Osteocyte (in vitro differentiated cells): ENCODE measurements at places on chromosomes 2 and 18.

DNA sequence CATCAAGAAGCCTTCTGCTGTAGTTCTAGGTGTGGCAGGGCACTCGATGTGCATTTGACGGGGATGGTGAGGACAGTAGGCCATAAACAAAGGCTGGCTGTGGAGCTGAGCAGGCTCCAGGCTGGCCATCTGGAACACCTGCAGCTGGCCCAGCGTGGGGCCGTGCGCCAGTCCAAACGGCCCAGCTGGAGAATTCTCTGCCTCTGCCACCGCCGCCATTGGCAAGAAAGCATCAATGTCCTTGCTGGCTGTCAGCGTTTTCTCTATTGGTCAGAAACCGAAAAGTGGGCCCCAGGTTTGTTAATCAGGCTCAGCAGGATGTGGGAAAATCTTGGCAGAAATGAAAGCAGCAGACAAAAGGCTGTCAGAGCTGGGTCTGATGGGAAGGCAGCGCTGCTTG is 24.0 kb upstream of the CTIF start:
- no peak for DNase-seq

GRCh38 chr2:65158557-65158956 is 28.7 kb upstream of the RAB1A start:
- DNase-seq, result no peak

DNA sequence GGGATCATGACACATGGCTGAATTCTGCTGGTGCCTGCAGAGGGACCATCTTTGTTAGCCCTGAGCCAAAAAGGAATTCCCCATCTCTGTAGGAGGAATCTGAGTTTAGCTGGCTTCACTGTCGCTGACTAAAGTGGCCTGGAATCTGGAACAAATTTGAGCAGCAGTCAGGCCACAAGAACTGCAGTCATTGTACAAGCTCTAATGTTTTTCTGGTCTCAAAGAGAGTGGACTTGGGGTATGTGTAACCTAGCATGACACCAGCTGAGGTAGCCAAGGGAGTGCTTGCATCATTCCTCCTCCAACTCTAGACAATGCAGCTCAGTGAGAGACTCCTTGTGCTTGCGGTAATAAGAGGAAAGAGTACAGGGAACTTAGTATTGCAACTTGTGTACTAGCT is 539.1 kb upstream of the LRRTM4 start:
- no peak for DNase-seq

- no peak for DNase-seq
Observed at GRCh38 chr2:10221976-10222870, 80.5 kb upstream of the HPCAL1 start.

DNA sequence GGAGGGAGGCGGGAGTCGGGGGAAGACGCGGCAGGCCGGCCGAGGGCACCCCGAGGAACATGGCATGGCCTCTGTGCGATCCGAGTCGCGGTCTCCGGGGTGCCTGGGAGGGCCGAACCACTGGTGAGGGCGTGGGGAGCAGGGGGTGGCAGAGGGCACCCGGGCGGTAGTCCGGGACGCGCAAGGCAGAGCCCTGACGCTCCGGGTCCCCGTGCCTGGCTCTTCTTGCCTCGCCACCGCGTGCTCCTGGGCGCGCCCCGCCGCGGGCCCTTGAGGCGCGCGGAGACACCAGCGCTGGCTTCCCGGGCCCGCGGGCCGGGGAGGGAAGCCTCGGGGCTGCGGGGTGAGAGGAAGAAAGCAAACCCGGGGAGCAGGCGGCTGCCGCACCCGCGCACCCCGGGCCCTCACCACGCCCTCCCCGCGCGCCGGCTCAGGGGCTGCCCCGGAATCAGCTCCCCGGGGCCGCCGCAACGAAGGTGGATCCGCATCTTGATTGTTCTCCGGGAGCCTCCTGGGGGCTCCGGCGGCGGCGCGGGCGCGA is 4.3 kb downstream of the SOX11 start:
- no peak for DNase-seq

DNA sequence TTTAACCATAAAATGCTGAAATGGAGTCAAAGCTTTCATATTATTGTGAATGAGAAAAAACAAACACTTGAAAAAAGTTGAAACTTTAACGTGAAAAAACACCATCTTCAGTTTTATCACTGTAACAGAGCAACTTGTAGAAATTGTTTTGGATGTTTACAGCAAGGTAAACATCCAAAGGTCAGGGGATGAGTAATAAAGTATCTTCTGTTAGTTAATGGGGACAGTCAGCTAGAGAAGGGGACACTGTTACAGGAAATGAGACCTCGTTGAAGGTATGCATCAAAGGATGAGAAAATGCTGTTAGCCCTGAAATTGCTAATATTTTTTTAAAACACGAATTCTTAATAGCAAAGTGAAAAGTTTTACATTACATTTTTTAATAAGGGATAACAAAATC is 2.9 kb downstream of the RHBDD1 start:
- no peak for DNase-seq

- DNase-seq, result no peak
Observed at GRCh38 chr18:77068321-77069312, 64.0 kb downstream of the MBP start.

- DNase-seq, result no peak
Observed at GRCh38 chr2:223647258-223647952, 45.2 kb upstream of the SCG2 start.

- DNase-seq, result no peak
Observed at GRCh38 chr18:53911200-53911599, 313.3 kb downstream of the MBD2 start.

GRCh38 chr18:76981396-76981968 is 151.1 kb downstream of the MBP start:
- DNase-seq, result peak; percentile 72

DNA sequence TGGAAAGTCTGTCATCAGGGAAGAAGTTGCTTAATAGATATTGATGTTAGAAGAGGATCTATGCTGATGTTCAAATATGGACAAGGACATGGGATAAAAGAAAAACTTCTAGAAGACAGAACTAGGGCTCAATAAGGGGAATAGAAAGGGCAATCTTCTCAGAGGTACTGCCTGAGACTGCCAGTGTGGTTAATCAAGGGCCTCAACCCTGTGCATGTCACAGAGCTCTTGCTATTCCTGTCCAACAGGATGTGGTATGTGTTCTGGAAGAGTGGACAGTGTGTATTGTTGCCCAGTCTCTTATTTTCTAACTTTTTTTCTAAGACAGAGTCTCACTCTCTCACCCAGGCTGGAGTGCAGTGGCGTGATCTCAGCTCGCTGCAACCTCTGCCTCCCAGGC is 27.8 kb upstream of the RNF125 start:
- DNase-seq, result no peak

DNA sequence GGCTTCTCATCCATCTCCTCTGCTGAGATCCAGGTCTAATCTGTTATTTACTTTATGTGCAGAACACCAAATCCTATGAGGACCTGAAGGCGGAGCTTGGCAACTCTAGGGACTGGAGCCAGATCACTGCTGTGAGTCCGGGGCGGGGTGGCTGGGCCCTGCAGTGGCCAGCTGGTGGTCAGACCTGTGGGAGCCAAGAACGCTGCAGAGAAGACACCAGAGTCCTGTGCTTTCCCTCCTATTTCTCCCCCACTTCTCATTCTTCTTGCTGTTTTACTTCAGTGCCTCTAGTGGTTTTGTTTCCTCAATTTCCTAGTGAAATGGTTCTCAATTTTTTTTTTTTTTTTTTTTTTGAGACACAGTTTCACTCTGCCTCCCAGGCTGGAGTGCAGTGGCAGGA is 19.7 kb downstream of the VIL1 start:
- no peak for DNase-seq

DNA sequence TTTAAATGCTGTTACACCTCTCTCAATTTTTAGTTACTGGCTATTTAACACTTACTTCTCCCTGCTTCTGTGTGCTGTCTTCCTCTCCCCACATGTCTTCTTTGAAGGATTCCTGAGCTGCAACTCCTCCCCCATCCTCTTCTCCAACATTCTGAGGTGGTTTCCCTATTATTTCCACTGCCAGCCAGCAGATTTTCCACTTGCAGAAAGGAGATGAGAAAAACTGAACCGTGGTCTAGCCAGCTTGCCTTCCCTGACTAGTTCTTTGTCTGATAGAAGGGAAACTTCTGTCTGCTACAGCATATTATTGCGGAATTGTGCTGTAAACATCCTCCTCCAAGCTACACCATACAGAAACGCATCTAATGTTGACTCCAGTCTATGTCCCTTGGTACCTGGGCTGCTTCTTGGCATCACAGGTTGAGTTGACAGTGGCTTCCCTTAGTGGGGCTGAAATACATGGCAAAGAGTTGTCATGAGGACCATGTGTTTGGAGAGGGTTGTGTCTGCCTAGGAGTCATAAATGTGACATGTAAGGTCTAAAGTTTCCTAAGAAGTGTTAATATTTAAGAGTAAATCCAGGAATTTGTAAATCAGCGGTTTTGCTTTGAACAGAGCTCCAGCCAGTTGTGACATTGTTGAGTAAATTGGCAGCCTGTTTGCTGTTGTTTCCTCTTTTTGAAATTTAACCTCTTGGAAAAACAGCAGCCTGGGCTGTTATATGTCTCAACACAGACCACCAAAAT is 68.3 kb upstream of the RND3 start:
- no peak for DNase-seq
